Pericardium fibroblast (primary cell): ENCODE measurements at places on chromosomes 3 and 15. TPM values are rescaled to one million over a fixed set of nuclear protein-coding genes. Genes with fewer than 3 reads are reported as not detected.

SCG5 gene
- total RNA-seq = 6.7 and 9.9 TPM in 2 replicates

HEG1 gene
- 173 and 199 TPM in 2 replicates for total RNA-seq

ABI3BP gene
- total RNA-seq = 6.8 and 15.2 TPM in 2 replicates

ULK3 gene
- 14.0 and 25.5 TPM in 2 replicates for total RNA-seq

RLBP1 gene
- not detected in 2 replicates for total RNA-seq

LRRK1 gene
- total RNA-seq = 7.4 and 9.0 TPM in 2 replicates

FBXO40 gene
- not detected in 2 replicates for total RNA-seq

ITGA11 gene
- total RNA-seq = 15.3 and 16.8 TPM in 2 replicates

PROK2 gene
- total RNA-seq = not detected in 2 replicates

ACP3 gene
- 2.3 and 3.3 TPM in 2 replicates for total RNA-seq

CIDEC gene
- 8.2 and 92.0 TPM in 2 replicates for total RNA-seq

FMN1 gene
- total RNA-seq = 0.17 and 0.23 TPM in 2 replicates

ENTPD3 gene
- not detected in 2 replicates for total RNA-seq

VIPR1 gene
- 0.09 and 0.35 TPM in 2 replicates for total RNA-seq

MAP1A gene
- total RNA-seq = 9.7 and 25.5 TPM in 2 replicates

MYH15 gene
- total RNA-seq = 2.0 TPM in 2 replicates

FETUB gene
- not detected in 2 replicates for total RNA-seq

CAND2 gene
- total RNA-seq = 2.3 and 6.0 TPM in 2 replicates

TGM5 gene
- total RNA-seq = not detected in 2 replicates

TNK2 gene
- total RNA-seq = 9.3 and 9.9 TPM in 2 replicates

SLC12A8 gene
- total RNA-seq = 28.5 and 35.6 TPM in 2 replicates

COPS2 gene
- 41.4 and 48.3 TPM in 2 replicates for total RNA-seq

POPDC2 gene
- 0.09 and 0.12 TPM in 2 replicates for total RNA-seq

DAZL gene
- total RNA-seq = not detected in 2 replicates

TRANK1 gene
- 9.1 and 14.3 TPM in 2 replicates for total RNA-seq

KNL1 gene
- total RNA-seq = 1.5 and 2.3 TPM in 2 replicates

ARPIN gene
- total RNA-seq = 9.8 and 14.0 TPM in 2 replicates

VEPH1 gene
- 5.1 and 5.3 TPM in 2 replicates for total RNA-seq

LIPH gene
- under 0.01 and 1.5 TPM in 2 replicates for total RNA-seq

TGFBR2 gene
- total RNA-seq = 309 and 416 TPM in 2 replicates

CHRNA7 gene
- total RNA-seq = not detected in 2 replicates

LRRC15 gene
- 0.17 TPM in 1 of 2 replicates, not detected in the other for total RNA-seq

STAC gene
- 2.1 and 3.2 TPM in 2 replicates for total RNA-seq

MAP3K13 gene
- total RNA-seq = 10.4 and 21.4 TPM in 2 replicates

ZNF385D gene
- 0.60 and 0.70 TPM in 2 replicates for total RNA-seq

CAMP gene
- total RNA-seq = not detected in 2 replicates
